Thoracic aorta endothelial cell (primary cell): ENCODE measurements at places on chromosomes 12 and 14. TPM values are rescaled to one million over a fixed set of nuclear protein-coding genes. Genes with fewer than 3 reads are reported as not detected.

Gene RDH12
- total RNA-seq = not detected in 2 replicates

Gene TCL1B
- total RNA-seq = not detected in 2 replicates

Gene CCDC38
- total RNA-seq = 0.07 and 0.13 TPM in 2 replicates

Gene KIF21A
- total RNA-seq = 19.9 and 27.9 TPM in 2 replicates

Gene MAP1LC3B2
- total RNA-seq = 0.72 and 0.93 TPM in 2 replicates

Gene SLC38A4
- total RNA-seq = under 0.01 and 0.07 TPM in 2 replicates

Gene HOXC9
- 0.22 TPM in 1 of 2 replicates, not detected in the other for total RNA-seq

Gene ERP27
- 0.66 and 0.72 TPM in 2 replicates for total RNA-seq

Gene OR6S1
- total RNA-seq = not detected in 2 replicates

Gene SERPINA6
- total RNA-seq = not detected in 2 replicates

Gene PLEKHG7
- total RNA-seq = not detected in 2 replicates

Gene FLRT2
- total RNA-seq = 37.5 and 41.5 TPM in 2 replicates

Gene CEP83
- 23.4 and 28.9 TPM in 2 replicates for total RNA-seq

Gene TAS2R19
- 9.8 and 13.0 TPM in 2 replicates for total RNA-seq

Gene TMPRSS12
- total RNA-seq = not detected in 2 replicates

Gene RTL1
- not detected in 2 replicates for total RNA-seq

Gene CRIP1
- 0.53 and 0.79 TPM in 2 replicates for total RNA-seq

Gene NAV3
- 62.1 and 62.6 TPM in 2 replicates for total RNA-seq

Gene AMHR2
- total RNA-seq = not detected in 2 replicates

Gene SIX6
- not detected in 2 replicates for total RNA-seq

Gene ADCY4
- 30.9 and 34.2 TPM in 2 replicates for total RNA-seq

Gene SLC10A1
- not detected in 2 replicates for total RNA-seq

Gene DDX55
- total RNA-seq = 30.0 and 33.9 TPM in 2 replicates

Gene BLOC1S1
- 46.5 and 50.1 TPM in 2 replicates for total RNA-seq

Gene PZP
- total RNA-seq = 0.93 and 1.7 TPM in 2 replicates

Gene PLCZ1
- total RNA-seq = 0.27 TPM in 1 of 2 replicates, not detected in the other
